ENCODE measurements at places on chromosomes 3 and 15. TPM values are rescaled to one million over a fixed set of nuclear protein-coding genes. Genes with fewer than 3 reads are reported as not detected.

GRCh38 chr3:42256135-42256819 is 9.7 kb downstream of the CCK start:
- DNase-seq = no peak

- DNase-seq = no peak
Measured at GRCh38 chr3:157336252-157337009, 100.2 kb upstream of the PTX3 start.

DNA sequence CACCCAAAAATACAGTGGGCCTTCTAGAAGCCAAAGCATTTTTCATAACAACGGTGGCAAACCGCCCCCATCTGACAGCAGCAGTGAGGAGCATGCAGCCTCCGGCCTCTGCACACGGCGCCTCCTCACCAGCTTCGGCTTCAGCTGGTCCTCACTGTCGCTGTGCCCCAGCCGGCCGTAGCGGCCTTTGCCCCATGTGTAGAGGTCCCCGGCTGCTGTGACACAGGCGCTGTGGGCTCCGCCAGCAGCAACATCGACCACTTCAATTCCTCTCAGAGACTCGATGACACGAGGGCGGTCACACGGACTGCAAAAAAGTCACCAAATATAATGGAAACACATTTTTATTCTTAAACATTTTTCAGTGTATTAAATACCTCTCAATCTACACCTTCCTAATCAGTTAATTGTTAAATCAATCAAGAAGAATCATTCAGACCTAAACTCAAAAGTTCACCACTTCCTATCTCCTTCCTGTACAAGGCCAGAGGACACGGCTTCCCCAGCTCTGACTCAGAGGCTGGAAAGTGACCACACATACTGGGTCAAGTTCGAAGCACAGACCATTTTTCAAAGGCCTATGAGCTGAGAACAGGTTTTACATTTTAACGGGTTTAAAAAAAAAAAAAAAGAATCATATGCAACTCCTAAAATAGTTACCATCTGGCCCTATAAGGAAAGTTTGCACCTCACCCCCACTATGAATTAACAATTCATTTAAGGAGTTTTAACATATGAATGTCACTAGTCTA is 33.6 kb upstream of the OCA2 start:
- DNase-seq = no peak

The ZNF80 gene
- total RNA-seq = 5.1 TPM

GRCh38 chr15:100438570-100438969 is 90.2 kb downstream of the CERS3 start:
- DNase-seq = no peak

The TMEM266 gene
- total RNA-seq = not detected

The LIPH gene
- not detected for total RNA-seq

GRCh38 chr3:65558826-65559225 is 479.9 kb downstream of the MAGI1 start:
- no peak for DNase-seq

The CA12 gene
- not detected for total RNA-seq

The ETFA gene
- total RNA-seq = 87.6 TPM

The GRIP2 gene
- total RNA-seq = not detected

DNA sequence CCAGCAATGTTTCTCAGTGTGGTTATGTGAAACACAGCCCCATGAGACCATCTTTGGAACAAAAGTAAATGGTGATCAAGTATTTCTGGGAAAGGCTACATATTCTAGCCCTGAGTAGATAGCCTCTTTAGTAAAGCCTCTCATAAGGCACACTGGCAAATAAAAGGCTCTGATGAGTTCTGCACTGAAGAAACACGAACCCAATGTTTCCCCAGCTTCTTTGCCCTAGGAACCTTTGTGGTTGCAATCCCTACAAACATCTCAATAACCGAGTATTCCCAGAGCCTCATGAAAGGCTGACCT is 41.8 kb downstream of the RAB6B start:
- no peak for DNase-seq

GRCh38 chr15:56759450-56759845 is 26.1 kb upstream of the ZNF280D start:
- no peak for DNase-seq

DNA sequence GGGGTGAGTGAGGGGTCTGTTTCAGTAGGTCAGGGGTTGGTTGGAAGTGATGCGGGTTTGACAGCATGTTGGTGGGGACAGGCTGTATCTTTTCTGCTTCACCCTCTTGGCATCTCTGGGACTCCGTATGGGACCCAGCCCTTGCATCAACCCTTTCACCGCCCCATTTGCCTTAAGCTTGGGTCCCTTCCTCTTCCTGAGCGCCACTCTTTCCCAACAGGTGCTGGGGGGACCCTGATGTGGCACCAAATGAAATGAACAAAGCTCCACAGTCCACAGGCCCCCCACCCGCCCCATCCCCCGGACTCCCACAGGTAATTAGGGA is 1.1 kb downstream of the EIF4G1 start:
- DNase-seq = no peak

The NOX5 gene
- total RNA-seq = not detected

DNA sequence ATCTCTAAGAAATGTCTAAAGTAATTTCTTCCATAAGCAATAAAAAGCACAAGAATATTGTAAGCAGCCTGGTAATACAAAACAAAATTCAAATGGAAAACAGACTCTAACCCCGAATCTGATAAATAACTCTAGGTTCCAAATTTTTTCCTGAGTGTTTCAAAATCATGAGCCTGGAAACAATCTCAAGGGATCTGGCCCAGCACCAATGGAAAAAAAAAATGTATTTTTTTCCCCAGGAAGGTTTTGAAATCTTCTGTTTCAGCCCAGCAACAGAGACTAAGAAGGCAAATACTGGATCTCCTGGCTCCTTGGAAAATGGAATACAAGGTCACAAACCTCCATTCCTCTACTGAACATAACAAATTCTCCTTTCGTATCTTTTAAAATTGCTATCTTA is 13.0 kb downstream of the TBC1D2B start:
- DNase-seq = no peak

The CPLX3 gene
- 0.17 TPM for total RNA-seq

GRCh38 chr15:57665194-57665593 is 41.3 kb upstream of the POLR2M start:
- DNase-seq = no peak

DNA sequence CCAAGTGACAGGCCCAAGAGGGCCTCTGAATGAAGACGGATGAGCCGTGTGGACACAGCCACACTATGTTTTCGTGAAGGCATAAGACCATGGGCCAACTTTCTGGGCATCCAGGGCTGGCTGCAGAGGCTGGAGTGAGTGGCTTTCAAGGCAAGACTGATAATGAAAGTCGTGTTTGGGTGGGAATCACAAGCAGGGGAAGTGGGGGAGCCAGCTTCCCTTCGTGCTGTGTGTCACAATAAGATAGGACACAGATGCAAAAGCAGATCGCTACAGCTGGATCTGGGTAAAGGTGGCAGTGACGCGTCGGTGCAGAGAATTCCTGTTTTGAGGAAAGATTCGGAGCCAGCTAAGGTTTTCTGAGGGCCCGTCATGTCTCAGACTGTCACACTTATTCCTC is 309.8 kb upstream of the CTDSPL start:
- no peak for DNase-seq

DNA sequence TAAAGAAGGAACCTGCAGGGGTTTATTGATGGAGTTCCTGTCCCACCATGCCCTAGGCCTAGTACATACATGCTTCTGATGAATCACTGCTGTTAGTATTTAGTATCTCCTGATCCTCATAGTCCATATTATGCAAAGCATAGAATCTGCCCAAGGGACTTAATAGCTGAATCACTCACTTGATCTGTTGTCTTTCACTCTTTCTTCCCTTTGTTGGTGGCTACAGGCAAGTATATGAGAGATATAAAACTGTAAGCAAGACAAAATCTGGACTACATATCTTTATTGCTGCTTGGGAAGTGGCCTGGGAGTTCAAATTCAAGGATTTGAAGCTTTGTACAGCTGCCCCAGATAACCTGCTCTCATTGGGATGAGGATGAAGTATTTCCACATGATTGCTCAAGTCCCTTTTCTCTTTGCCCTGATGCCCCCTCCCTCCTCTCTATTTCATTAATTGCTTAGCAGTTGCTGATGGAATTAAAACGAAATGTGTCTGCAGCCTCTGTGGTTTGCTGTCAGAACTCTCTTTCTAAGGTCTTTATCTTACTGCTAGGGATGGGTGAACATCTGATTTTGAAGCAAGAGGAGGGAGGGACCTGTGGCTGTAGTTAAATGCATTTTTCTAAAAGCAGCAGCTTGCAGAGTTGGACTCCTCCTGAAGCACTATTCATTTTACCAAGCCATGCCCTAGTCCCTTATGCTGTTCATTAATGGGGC is 114.1 kb downstream of the ZNF609 start:
- no peak for DNase-seq

Measured in activated naive CD8-positive, alpha-beta T cell treated with anti-CD3 and anti-CD28 coated beads, Interleukin-2, amount 10 ng/mL, durations not matched to agents 7 days and 5 days (primary cell).